ENCODE measurements at places on chromosomes 5 and 9. TPM values are rescaled to one million over a fixed set of nuclear protein-coding genes. Genes with fewer than 3 reads are reported as not detected.

DNA sequence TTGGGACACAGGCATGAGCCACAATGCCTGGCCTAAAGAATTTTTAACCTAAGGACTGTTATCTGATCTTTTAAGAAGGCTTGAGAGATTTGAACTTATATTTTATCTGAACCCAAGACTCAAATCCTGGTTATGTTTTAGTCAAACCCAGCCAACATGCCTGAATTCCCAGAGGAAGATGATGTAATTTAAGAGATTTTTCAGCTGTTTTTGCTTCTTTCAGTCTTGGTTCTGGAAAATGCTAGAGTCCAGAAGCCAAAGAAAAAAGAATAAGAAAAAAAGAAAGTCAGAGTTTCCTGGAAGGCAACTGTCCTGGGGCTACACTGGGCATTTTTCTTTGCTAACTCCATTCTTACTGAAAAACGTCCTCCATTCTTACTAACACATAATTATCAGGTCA lies 85.8 kb downstream of the SNX18 start:
- no peak for DNase-seq

DNA sequence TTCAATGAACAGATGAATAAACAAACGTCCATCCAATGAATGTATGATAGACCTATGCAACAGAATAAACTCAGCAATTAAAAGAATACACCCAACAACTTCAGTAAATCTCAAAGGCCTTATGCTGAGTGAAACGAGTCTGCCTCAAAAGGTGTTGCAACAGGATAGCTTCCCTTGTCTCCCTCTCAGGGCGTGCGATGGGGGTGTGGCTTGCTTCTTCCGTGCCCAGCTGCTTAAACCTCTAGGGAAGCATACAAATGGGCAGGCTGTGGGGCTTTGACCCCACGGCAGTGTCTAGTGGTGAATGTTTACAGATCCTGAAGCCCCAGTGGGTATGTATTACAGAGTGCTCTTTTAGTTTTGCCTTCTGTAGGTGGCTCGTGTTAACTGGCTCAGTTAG lies 87.0 kb upstream of the CCL21 start:
- DNase-seq, result no peak

DNA sequence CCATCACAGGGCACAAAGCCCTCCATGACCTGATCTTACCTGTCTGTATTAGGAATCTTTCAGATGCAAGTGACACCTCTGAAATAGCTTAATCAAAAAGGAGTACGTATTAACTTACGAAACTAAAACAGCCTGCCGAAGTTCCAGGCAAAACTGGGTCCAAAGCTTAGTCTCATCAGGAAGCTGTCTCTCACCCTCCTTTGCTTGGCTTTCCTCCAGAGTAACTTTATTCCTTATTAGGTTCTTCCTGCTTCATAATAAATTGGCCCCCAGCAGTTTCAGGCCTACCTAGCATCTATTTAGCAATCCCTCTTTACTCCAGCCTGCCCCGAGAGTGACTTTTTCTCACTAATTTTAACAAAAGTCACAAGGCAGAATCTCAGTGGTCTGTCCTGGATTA lies 58.4 kb upstream of the STK32A start:
- no peak for DNase-seq

- no peak for DNase-seq
Measured at GRCh38 chr5:175752826-175753535, 95.1 kb downstream of the HRH2 start.

GRCh38 chr5:62077387-62077786 lies 228.6 kb upstream of the KIF2A start:
- no peak for DNase-seq

Gene ADRA1B
- total RNA-seq, result not detected

- DNase-seq, result no peak
Measured at GRCh38 chr9:121619545-121620324, 31.7 kb upstream of the DAB2IP start.

Measured in endothelial cell (in vitro differentiated cells).